GM23248 (cell line): ENCODE measurements at places on chromosomes 1 and 21. TPM values are rescaled to one million over a fixed set of nuclear protein-coding genes. Genes with fewer than 3 reads are reported as not detected.

Gene CGN
- total RNA-seq = not detected in 2 replicates

Gene LMX1A
- total RNA-seq = not detected in 2 replicates

Gene CTSS
- 0.38 and 2.5 TPM in 2 replicates for total RNA-seq

Gene RGSL1
- total RNA-seq = not detected in 2 replicates

Gene FCER1G
- not detected in 2 replicates for total RNA-seq

Gene CACNA1S
- total RNA-seq = not detected in 2 replicates

- H3K4me1 ChIP-seq = peaks cover 14% of the 10 kb centered on the region; the same call in 1 of the 2 replicates
- peak; percentile 68 for DNase-seq
- H3K36me3 ChIP-seq = no peaks in the 10 kb centered on the region
- no peak overlapping the region for H3K4me3 ChIP-seq
- H3K27me3 ChIP-seq = no peaks in the 10 kb centered on the region
Observed at GRCh38 chr1:10031461-10031860, 1.3 kb upstream of the UBE4B start.

GRCh38 chr1:244100704-244101453 lies 49.8 kb downstream of the ZBTB18 start:
- no peak overlapping the region for H3K4me3 ChIP-seq
- no peak overlapping the region for H3K27ac ChIP-seq
- no peaks in the 10 kb centered on the region; the same call in 1 of the 2 replicates for H3K27me3 ChIP-seq

GRCh38 chr1:219359126-219359525 lies 185.4 kb downstream of the LYPLAL1 start:
- no peak for DNase-seq
- no peaks in the 10 kb centered on the region for H3K4me1 ChIP-seq
- H3K4me3 ChIP-seq = no peak overlapping the region
- no peaks in the 10 kb centered on the region for H3K27me3 ChIP-seq
- no peaks in the 10 kb centered on the region for H3K36me3 ChIP-seq

DNA sequence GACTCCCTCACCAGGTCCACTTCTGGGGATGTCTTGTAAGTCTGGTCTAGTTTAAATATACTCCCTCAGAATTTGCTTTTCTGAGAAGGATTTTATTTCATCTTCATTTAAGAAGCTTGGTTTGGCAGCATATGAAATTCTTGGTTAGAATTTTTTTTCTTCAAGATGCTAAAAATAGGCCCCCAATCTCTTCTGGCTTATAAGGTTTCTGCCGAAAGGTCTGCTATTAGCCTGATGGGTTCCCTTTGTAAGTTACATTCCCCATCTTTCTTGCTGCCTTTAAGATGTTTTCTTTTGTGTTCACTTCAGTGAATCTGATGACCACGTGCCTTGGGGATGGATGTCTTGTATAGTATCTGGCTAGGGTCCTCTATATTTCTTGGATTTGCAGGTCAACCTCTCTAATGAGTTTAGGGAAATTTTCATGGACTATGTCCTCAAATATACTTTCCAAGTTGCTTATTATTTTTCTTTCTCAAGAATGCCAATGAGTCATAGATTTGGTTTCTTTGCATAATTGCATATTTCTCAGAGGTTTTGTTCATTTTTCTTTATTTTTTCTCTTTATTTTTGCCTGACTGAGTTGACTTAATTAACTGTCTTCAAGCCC lies 19.4 kb downstream of the TCP10L start:
- peak; percentile 52 for DNase-seq
- H3K27ac ChIP-seq = no peak overlapping the region
- no peaks in the 10 kb centered on the region for H3K27me3 ChIP-seq
- H3K36me3 ChIP-seq = no peaks in the 10 kb centered on the region

DNA sequence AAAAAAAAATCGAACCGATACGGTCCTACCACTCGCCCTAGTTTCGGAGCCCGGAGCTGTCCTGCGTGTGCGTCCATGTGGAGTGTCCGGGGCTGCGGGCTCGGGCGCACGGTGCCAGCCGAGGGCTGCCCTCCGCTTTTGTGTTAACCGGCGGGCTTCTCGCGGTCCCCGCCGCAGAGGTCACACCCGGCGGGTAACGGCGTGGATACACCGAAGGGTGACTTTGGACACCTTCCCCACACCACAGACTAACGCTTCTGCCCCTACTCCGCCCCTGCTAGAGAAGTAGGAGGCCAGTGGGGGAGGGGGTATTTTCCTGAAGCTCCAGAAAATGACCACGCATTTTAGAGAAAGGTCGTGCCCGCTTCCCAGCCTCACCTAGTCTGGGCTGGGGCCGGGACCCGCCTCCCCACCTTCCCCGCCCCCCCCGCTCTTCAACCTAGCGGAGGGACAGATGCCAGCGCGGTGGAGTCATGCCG lies 609 bp upstream of the ATF3 start:
- H3K27me3 ChIP-seq = peaks cover 51% of the 10 kb centered on the region
- peaks cover 8% of the 10 kb centered on the region for H3K4me1 ChIP-seq
- no peak overlapping the region for H3K27ac ChIP-seq
- H3K36me3 ChIP-seq = no peaks in the 10 kb centered on the region
- DNase-seq = peak; percentile 49
- peak overlapping the region; percentile 78 for H3K4me3 ChIP-seq

- no peaks in the 10 kb centered on the region for H3K27me3 ChIP-seq
- H3K4me3 ChIP-seq = no peak overlapping the region
- H3K36me3 ChIP-seq = no peaks in the 10 kb centered on the region
- peaks cover 19% of the 10 kb centered on the region for H3K4me1 ChIP-seq
- H3K27ac ChIP-seq = 0 out of 2 replicates have a peak overlapping the region, but pooled peaks have one; percentile 24
Observed at GRCh38 chr1:103513711-103514110, 11.8 kb upstream of the RNPC3 start.

DNA sequence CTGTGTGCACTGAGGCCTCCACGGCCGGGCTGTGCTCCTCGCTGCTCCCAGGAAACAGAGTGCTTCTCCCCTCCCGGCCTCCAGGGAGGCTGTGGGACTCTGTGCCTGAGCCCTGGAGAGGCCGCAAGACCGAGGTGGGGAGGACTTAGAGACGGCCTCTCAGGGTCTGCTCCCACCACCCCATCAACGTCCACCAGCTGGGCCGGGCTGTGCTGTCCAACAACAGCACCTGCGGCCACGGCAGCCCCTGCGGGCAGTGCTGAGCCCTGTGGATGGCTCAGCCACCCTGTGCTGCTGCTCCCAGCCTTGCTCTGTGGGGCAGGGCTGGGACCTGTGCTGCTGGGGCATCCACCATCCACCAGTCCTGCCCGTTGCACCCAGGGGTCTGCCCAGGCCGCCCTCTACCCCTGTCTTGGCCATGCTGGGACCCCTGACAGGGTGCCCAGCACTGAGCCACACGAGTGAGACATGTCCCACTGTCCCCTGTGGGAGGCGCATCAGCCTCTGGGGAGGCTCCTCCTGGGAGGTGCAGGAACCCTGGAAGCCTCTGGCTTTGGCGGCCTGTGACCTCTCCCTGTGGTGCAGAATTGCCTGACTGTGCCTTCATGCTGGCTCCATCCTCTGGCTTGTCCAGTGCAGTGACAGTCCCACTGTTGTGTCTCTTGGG lies 31.2 kb upstream of the LRRC3 start:
- no peak overlapping the region for H3K4me3 ChIP-seq
- no peak for DNase-seq
- H3K27ac ChIP-seq = no peak overlapping the region

DNA sequence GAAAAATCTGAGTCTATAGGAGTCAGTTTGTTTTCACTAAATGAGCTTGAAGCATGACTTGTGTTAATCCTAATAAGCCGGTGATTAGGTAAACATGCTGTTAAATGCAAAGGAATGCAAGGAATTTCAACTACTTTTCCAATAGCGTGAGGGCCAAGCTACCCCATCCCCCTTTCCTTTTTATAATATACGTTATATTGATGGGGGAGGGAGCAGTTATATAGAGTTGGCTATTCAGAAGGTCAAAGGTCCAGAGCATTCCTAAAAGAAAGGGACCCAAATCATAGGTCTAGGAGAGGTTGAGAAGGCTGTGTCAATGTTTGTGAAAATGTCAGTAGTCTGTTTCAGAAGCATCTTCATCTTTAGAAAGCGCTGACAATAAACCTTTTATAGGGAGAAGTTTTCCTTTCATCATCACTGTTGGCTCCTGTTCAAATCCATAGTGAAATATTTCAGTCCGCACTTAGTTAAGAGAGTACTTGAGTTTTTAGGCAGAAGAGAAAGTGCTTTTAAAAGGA lies 3.8 kb downstream of the CCN1 start:
- H3K36me3 ChIP-seq = peaks cover 22% of the 10 kb centered on the region
- H3K27ac ChIP-seq = peak overlapping the region; percentile 96
- peak overlapping the region; percentile 98 for H3K4me3 ChIP-seq
- H3K27me3 ChIP-seq = no peaks in the 10 kb centered on the region

DNA sequence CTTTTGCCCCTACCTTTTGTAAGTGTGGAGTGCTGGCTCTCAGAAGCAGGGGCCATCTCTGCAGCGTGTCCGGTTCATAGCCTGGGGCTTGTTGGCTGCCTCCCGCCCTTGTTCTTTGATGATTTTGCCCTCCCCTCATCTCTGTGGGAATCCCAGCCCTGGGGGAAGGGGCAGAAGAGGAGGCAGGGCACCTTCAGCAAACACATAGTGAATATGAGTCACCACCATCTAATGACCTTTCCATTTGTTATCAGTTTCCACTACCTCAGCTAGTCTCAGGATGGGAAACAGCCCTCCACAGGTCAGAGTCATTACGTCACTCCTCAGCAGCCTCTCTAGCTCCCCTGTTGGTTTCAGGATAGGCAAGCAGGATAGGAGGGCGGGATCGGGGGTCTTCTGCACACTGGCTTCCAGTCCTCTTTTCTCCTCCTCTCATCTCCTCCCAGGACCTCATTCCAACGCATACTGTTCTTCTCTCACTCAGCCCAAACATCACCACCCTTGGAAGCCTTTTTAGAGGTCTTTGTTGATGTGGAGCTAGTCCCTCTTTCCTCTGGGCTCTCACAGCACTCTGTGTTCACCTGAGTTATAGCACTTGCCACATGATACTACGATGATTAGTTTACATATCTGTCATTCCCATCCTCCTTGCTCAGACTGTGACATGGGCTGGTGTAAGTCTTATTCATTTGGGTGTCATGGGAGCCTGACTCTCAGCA lies 15.8 kb downstream of the GADD45A start:
- peak; percentile 29 for DNase-seq
- H3K27me3 ChIP-seq = no peaks in the 10 kb centered on the region
- peaks cover 10% of the 10 kb centered on the region; the same call in 1 of the 2 replicates for H3K4me1 ChIP-seq
- H3K36me3 ChIP-seq = peaks cover 40% of the 10 kb centered on the region

- no peak overlapping the region for H3K27ac ChIP-seq
- no peaks in the 10 kb centered on the region for H3K36me3 ChIP-seq
- no peaks in the 10 kb centered on the region for H3K27me3 ChIP-seq
Observed at GRCh38 chr1:223207293-223208066, 64.4 kb upstream of the TLR5 start.

GRCh38 chr1:72379072-72379471 lies 96.7 kb upstream of the NEGR1 start:
- H3K4me1 ChIP-seq = no peaks in the 10 kb centered on the region
- H3K27me3 ChIP-seq = no peaks in the 10 kb centered on the region

DNA sequence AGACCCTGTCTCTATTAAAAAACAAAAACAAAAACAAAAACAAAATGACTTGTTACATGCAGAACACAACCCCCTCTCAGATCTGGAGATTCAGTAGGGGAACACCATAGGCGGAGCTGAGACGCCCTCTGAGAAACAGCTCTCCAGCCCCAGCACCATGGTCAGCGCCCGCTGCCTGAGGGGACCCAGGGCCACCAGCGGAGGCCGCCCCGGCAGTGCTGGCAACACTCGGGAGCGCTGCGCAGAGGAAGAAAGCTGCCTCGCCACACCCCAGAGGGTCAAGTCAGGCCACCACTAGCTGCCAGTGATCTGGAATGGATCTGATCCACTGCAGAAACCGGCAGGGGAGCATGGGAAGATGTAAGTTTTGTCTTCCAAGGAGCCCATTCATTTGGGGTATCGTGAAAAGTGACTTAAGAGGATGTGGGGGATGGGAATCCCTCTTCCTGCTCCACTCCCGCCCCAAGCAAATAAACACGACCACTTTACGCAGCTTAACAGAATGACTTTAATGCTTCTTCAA lies 3.1 kb downstream of the ACTA1 start:
- H3K4me1 ChIP-seq = no peaks in the 10 kb centered on the region
- DNase-seq = peak; percentile 69
- no peak overlapping the region for H3K4me3 ChIP-seq
- peaks cover 59% of the 10 kb centered on the region for H3K27me3 ChIP-seq
- H3K36me3 ChIP-seq = no peaks in the 10 kb centered on the region

GRCh38 chr1:195332102-195332501 lies 1276.1 kb downstream of the KCNT2 start:
- no peaks in the 10 kb centered on the region for H3K36me3 ChIP-seq
- H3K4me3 ChIP-seq = no peak overlapping the region
- H3K27ac ChIP-seq = no peak overlapping the region
- H3K27me3 ChIP-seq = no peaks in the 10 kb centered on the region
- no peak for DNase-seq

DNA sequence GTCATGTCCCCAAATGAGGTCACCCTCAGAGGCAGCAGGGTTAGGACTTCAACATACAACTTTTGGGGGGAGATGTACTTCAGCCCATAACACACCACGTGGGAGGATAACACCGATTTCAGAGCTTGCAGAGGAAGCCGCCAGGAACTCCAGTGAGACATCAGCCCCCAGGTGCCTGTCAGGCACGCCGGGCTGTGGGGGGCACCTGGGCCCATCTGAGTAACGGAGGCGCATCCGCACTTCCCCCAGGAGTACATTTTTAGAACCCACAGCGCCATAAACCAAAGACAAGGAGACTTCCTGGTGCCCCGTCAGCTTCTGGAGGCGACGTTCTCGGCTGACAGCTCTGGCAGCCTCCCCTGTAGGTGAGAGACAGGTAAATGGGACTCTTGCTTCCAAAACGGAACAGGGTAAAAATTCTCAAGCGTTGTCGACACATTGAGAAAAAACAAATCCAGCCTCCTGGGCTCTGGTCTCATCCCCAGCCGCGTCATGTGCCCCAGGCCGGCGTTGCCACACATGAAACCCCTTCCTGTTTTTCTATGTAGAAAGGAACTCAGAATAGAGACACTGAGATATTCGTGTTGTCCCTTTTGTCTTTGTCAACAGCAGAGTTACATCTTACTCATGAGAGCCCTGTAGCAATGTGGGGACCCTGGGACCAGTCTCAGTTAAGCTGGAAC lies 93.3 kb downstream of the PDE9A start:
- H3K4me1 ChIP-seq = no peaks in the 10 kb centered on the region
- H3K4me3 ChIP-seq = no peak overlapping the region
- no peak overlapping the region for H3K27ac ChIP-seq
- no peaks in the 10 kb centered on the region for H3K36me3 ChIP-seq

DNA sequence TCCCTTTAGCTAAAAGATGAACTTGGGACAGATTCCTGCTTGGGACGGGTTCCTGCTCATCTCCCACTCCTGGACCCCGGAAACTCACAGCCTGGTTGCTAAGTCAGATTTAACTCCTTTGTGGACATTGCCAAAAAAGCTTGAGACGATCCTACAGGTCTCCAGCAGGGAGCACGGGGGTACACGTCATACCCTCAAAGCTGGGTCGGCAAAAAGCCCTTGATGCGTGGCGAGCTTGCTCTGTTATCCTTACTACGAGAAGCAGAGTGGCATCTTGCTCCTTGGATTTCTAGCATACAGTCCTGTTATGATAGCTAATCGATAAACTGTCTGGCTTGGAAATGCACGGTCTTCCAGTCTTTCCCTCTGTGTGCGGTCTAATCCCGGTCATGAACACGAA lies 60.8 kb upstream of the KRTAP19-8 start:
- H3K27me3 ChIP-seq = no peaks in the 10 kb centered on the region
- H3K27ac ChIP-seq = no peak overlapping the region
- DNase-seq = no peak
- no peaks in the 10 kb centered on the region for H3K36me3 ChIP-seq
- H3K4me3 ChIP-seq = no peak overlapping the region
